ENCODE measurements at places on chromosomes 1 and 21.

GRCh38 chr1:171484760-171485374, 463 bp upstream of the PRRC2C start:
- no peak for DNase-seq

DNA sequence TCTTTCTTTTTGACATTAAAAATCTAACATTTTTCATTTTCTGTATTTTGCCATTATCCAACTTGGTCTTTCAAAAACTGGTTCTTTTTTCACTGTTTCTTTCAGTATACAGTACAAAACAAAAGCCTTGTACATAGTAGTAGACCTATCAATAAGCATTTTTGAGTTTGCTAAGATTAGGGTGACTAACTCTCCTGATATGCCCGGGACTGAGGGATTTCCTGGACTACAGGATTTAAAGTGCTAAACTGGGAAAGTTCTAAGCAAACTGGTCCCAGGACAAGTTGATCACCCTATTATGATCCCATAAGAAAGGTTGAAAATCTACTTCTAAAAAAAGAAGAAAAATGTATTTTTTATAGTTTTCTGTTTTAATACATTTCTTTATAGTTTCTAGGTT, 120.9 kb downstream of the USP25 start:
- DNase-seq: no peak

GRCh38 chr1:64039390-64039926, 164.0 kb upstream of the UBE2U start:
- peak; percentile 97 for DNase-seq

- DNase-seq: peak; percentile 79
These were observed 133.4 kb downstream of the COP1 start for GRCh38 chr1:176073524-176074157.

GRCh38 chr1:43463479-43463878, 9.7 kb upstream of the HYI start:
- DNase-seq: peak; percentile 58
